Activated CD4-positive, CD25-positive, alpha-beta regulatory T cell treated with anti-CD3 and anti-CD28 coated beads, Interleukin-2, amount 50 U/mL, for 24 hours (primary cell): ENCODE measurements at places on chromosomes 5 and 9.

GRCh38 chr5:143889986-143890385 lies 78.0 kb downstream of the HMHB1 start:
- no peak for ATAC-seq

GRCh38 chr5:37054391-37054790 lies 177.8 kb downstream of the NIPBL start:
- ATAC-seq: no peak

DNA sequence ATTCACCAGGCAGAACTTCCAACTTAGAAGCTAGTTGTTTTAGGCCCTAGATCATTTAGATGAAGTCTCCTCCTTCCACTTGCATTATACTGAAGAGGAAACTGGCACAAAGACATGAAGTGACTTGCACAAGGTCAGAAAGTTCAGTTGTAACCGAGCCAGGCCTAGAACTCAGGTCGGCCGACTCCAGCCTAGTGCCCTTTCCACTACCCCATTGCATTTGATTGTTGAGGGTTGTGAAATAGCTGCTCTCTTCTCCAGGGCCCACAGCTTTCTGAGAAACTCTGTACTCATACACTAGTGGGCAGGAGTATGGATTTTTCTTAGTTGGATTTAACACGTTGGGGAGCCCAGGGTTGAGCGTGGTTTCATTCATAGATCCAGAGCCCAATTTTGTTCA lies 5.6 kb downstream of the ZNF462 start:
- ATAC-seq: no peak

DNA sequence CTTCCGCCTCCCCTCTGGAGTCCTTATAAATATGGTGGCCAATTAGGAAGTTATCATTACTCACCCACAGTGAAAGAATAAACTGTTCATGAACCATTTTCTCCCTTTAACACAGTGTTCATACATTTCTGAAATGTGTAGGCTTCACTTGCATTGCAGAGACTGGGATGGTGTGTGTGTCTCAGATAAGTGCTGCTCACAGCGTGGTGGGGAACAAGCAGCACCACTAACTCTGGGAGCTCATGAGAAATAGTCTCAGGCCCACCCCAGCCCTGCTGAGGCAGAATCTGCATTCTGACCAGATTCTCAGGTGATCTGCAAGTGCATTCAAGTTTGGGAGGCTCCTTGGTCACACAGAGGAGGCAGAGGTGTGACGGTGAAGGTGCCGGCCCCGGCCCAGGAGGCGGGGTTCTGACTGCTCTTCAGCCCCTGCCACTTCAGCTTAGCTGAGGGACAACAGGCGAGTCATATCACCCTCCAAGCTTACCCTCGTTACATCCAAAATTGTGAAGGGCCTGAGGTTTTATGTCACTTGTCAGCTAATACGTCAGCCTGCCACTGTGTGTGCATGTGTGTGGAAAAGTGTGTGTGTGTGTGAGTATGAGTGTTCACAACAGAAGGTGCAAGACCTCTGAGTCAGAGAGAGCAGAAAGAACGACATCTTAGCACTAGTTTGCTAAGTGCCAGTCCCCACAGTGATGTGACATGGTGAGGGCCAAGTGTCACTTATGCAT lies 34.7 kb downstream of the DAP start:
- ATAC-seq: no peak

DNA sequence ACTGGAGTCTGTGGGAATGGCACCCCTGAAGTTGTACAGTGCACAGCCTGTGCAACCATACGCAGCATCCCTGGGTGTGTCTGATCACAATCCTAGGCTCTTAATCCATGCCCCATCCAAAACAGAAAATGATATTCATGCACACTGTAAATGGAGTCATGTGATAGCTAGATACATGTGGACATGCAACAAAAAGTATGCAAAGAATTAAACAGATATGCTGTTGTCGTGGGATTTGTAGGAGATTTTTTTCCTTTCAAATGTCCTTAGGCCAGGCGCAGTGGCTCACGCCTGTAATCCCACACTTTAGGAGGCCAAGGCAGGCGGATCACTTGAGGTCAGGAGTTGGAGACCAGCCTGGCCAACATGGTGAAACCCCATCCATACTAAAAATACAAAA lies 36.1 kb downstream of the PRRX2 start:
- ATAC-seq: no peak
